ENCODE measurements at places on chromosomes 16 and 17.
A peak's percentile ranks its signal among the peaks of the same experiment; 100 is the strongest.

DNA sequence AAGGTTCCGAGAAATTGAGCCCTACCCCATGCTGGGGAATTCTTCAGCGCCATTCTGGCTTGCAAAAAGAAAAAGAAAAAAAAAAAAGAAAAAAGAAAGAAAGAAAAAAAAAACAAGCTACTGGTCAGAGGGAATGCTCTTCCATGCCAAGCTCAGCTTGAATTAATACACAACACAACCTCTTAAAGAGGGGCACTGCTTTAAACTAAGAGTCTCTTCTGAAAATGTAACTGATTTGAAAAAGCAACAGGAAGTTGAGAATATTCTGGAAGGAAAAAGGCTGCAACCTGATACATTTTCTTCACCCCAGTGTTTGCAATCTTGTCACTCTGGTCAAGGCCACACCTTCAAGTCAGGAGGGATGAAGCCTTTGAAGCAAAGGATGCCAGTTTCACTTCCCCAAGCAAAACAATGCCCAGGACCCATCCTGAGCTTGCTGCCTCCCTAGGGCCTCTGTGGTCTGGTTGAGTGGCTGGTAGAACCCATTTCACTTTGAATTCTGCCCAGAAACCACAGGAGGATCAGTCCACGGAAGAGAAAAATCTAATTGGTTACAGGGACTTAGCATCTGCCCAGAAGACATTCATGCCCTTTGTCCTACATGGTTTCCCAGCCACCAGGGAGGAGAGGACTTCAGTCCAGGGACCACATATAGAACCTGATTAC, 389.7 kb downstream of the SOX9 start:
- no peak for DNase-seq

DNA sequence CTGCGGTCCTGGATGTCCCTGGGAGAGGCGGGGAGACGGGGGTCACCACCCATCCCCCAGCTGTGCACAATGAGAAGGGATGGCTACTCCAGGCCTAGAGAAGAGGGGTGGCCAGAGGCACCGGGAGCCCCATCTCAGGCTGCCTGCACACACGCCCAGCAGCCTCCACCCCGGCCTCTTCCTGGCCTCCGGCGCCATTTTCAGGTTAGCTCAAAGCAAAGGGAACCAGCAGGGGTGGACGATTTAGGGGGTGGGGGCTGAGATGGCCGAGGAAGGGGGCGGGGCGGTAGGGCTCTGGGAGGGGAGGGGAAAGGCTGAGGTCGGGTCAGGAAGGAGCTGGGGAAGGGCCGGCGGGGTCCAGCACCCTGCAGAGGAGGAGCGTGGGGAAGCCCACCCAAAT, 42.8 kb downstream of the SRCIN1 start:
- DNase-seq = no peak

DNA sequence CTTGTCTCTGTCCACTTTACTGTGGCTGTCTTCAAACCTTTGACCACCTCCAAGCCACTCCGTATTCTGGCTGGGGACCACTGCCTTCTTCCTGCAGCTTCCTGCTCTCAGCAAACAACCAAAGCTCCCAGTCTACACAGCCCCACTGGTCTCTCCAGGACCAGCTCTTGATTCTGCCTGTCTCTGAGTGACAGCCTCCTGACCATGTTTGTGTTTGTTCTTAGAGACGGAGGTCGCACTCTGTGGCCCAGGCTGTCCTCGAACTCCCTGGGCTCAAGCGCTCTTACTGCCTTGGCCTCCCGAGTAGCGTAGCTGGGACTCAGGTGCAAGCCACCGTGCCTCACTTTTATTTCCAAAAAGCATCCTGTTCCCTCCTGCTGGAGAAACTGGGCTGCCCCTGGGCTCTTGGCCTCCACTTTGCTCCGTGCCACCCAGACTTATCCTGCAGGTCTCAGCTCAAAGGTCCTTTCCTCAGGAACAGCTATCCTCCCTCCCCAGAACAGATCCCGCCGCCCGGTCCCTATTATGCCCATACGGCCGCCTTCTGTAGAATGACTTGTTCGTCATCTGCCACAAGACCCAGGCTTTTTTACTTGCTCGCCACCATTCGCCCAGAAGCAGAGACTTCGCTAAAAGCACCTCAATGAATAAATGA, 9.1 kb downstream of the MNT start:
- no peak for DNase-seq

DNA sequence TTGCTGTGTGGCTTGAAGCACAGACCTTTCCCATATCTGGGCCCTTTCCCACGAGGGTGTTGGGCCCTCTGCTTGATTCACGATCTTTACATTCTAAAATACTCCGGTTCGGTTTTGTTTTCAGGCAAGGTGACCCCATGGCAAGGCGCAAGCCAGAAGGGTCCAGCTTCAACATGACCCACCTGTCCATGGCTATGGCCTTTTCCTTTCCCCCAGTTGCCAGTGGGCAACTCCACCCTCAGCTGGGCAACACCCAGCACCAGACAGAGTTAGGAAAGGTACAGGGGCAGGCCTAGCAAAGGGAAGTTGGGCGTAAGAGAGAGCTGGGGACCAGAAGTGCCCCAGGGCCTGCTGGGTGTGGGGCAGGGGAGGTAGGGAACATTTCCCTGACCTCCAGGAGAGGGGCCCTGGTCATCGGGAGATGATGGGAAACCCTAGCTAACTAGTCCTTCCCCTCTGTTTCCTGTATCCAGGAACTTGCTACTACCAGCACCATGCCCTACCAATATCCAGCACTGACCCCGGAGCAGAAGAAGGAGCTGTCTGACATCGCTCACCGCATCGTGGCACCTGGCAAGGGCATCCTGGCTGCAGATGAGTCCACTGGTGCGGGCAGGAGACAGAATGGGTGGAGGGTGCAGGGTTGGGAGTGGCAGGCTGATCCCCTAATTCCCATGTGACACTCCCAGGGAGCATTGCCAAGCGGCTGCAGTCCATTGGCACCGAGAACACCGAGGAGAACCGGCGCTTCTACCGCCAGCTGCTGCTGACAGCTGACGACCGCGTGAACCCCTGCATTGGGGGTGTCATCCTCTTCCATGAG, 1.4 kb downstream of the ALDOA start:
- no peak for DNase-seq

- no peak for DNase-seq
These were observed 5.6 kb upstream of the CARHSP1 start for GRCh38 chr16:8874388-8874787.

GRCh38 chr16:85819771-85820170, 20.3 kb downstream of the COX4I1 start:
- DNase-seq = no peak

DNA sequence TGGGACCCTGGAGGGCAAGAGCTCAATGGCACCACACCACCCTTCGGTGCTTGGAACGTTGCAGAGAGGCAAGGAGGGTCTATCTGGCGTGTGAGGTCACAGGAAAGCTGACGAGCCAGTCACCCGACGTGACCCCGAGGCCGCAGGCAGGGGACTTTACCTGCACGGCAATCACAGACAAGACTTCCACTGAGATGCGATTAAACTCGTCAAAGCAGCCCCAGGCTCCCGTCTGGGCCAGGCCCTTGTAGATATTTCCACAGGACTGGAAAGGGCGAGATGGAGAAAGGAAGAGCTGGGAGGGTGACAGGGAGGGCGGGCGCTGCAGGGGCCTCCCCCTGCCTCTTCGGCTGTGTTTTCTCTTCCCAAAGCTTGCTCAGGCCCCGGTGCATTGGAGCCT, 78.3 kb downstream of the DNAH17 start:
- no peak for DNase-seq

GRCh38 chr16:11401161-11402050, 56.1 kb downstream of the RMI2 start:
- no peak for DNase-seq

- no peak for DNase-seq
These were observed 562.2 kb upstream of the ZFHX3 start for GRCh38 chr16:73610160-73610559.

DNA sequence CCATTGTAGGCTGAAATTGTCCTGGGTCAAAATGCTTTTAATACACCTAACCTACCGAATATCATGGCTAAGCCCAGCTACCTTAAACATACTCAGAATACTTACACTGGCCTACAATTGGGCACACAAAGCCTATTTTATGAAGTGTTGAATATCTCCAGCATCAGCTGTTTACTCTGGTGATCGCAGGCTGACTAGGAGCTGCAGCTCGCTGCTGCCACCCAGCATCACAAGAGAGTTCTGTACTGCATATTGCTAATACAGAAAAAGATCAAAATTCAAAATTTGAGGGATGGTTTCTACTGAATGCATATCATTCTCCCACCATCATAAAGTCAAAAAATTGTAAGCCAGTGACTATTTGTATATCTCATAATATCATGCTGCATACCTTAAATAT, 55.3 kb downstream of the ULK2 start:
- DNase-seq = no peak

GRCh38 chr16:52577130-52577706, 30.3 kb upstream of the TOX3 start:
- no peak for DNase-seq

GRCh38 chr17:3609689-3610088, 478 bp upstream of the TRPV1 start:
- DNase-seq = no peak

GRCh38 chr16:56625140-56625942, at the start of gene MT1E:
Gene MT1E (plus strand): TSS chr16:56625781. CDS start chr16:56625852, 71 bp downstream.
- no peak for DNase-seq

GRCh38 chr17:14091367-14091766, 22.1 kb downstream of the COX10 start:
- no peak for DNase-seq

GRCh38 chr16:56245197-56245596, 53.9 kb downstream of the GNAO1 start:
- no peak for DNase-seq

DNA sequence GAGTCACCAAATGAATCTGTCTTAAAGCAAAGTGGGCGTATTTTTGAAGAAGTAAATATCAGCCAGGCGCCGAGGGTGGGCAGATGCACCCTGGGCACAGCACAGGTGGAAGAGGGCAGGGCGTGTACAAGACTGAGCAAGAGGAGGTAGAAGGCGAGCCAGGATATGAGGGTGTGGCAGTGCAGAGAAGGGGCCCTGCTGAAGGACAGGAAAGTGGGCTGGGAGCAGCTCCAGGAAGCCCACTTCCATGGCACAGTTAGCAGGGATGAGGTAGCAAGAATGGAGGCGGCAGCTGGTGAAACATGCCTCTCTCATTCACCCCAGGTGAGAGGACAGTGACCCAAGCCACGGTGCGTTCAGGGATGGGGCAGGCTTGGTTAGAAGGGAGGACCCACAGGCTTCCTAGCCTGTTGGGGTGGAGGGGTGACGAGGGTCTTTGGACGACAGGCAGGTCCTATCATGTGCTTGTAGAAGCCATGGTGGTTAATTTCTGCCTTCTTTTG, 149.3 kb downstream of the CLEC16A start:
- DNase-seq = no peak

DNA sequence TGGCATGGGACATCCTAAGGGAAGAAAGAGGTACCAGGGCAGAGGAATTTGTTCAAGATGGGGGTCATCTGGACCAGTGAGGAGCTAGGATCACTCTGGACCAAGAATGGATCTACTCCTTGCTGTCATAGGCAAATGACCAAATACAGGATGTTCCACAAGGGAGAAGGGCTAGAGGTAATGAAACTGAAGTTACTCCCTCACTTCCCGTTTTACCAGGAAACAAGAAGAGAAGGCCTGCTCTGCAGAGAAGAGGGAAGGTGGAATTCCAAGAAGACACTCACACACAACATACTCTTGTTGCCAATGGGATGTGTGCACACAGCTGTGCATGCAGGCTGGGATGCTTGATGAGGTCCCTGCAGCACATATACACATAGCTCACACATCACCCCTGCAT, 38.6 kb downstream of the NEUROD2 start:
- DNase-seq = no peak

GRCh38 chr16:49183911-49184310, 97.7 kb downstream of the CBLN1 start:
- no peak for DNase-seq

- no peak for DNase-seq
These were observed 140.6 kb downstream of the CLEC16A start for GRCh38 chr16:11084876-11085485.

DNA sequence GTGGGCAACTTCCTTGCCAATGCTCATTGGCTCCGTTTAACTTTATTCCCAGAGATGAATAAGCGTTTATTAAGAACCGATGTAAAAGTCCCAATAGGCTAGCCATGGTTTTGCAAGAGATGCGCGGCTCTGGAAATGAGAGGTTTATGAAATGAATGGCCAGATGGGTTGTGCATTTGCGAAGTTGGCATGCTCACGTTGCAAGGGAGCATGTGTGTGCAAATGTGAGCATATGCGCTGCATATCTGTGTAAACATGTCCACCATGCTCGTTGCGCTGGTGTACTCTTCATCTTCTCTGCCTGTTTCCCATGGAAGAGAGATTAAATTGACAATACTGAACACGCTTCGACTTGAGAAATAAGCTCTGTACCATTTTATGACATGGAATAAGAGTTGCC, 848.6 kb upstream of the RBFOX1 start:
- no peak for DNase-seq

GRCh38 chr17:67359960-67360791, 6.2 kb downstream of the PSMD12 start:
- DNase-seq = peak; percentile 40

DNA sequence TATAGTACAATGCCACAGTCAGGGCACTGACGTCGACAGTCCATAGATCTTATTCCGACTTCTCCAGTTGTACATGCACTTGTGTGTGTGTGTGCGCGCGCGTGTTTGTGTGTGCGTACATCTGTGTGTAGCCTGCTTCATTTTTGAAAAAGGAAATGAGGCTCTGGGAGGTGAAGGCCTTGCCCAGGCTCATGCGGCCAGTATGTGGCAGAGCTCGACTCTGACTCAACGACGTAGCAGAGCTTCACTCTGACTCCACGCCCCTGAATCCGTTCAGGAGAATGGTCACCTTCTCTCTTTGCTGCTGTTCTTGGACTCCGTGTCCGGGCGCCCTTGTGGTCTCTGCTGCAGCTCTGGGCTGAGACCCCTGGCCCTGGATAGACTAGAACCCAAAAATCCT, 81.6 kb upstream of the CIBAR2 start:
- DNase-seq = no peak

- DNase-seq = no peak
These were observed 106.7 kb downstream of the RBFOX3 start for GRCh38 chr17:79504181-79504605.

GRCh38 chr17:3485481-3486068, 9.8 kb downstream of the ASPA start:
- no peak for DNase-seq

- no peak for DNase-seq
These were observed 48.3 kb downstream of the C17orf67 start for GRCh38 chr17:56785405-56785804.

DNA sequence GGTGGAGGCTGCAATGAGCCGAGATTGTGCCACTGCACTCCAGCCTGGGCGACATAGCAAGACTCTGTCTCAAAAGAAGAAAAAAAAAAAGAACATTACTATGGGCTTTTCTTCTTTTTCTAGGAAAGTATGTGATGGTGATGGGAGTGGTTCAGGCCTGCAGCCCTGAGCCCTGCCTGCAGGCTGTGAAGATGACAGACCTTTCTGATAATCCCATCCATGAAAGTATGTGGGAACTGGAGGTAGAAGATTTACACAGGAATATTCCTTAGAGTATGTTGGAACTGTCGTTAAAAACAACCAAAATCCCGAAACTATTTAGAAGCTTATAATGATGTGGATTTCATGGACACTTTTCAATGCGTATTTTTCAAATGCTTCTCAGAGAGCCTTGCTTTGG, 5.3 kb downstream of the RMI2 start:
- DNase-seq = no peak
